ENCODE measurements at places on chromosomes 3 and 15.

DNA sequence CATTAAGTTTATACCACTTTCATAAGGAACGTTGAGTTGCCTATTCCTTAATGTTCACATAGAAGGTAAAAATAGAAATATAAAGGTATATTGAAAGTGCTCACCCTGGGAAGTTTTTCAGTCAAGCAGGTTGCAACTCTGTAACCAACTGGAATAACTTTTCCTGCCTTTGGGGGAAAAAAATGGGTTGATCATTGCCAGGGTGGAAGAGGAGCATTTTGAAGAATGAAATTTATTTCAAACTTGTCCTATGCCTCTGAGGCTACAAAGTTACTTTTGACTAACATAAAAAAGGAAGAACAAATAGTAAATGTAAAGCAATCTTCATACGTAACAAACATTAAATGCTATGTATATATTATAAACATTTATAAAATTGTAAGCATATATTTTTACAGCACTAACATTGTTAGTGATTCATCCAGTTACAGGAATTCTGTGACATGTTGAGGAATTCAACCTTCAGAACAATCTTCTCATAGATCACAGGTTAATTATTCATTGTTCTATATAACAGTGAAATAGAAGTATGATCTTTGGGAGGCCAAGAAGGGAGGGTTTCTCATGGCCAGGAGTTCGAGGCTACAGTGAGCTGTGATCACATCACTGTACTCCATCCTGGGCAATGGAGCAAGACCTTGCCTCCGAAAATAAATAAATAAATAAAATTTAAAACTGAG lies 13.5 kb downstream of the EFHB start:
- no peak for DNase-seq

- no peak for DNase-seq
Observed at GRCh38 chr15:77455696-77456321, 35.1 kb downstream of the HMG20A start.

- DNase-seq: no peak
Observed at GRCh38 chr3:82633319-82633718, 871.9 kb upstream of the GBE1 start.

GRCh38 chr3:184733181-184733580 lies 21.3 kb upstream of the MAGEF1 start:
- DNase-seq: no peak

- peak; percentile 73 for DNase-seq
Observed at GRCh38 chr3:31532587-31533168, at the start of gene STT3B. Gene STT3B, plus strand, starts transcription at chr3:31532925. Its CDS starts 74 bp downstream, at chr3:31532999.

DNA sequence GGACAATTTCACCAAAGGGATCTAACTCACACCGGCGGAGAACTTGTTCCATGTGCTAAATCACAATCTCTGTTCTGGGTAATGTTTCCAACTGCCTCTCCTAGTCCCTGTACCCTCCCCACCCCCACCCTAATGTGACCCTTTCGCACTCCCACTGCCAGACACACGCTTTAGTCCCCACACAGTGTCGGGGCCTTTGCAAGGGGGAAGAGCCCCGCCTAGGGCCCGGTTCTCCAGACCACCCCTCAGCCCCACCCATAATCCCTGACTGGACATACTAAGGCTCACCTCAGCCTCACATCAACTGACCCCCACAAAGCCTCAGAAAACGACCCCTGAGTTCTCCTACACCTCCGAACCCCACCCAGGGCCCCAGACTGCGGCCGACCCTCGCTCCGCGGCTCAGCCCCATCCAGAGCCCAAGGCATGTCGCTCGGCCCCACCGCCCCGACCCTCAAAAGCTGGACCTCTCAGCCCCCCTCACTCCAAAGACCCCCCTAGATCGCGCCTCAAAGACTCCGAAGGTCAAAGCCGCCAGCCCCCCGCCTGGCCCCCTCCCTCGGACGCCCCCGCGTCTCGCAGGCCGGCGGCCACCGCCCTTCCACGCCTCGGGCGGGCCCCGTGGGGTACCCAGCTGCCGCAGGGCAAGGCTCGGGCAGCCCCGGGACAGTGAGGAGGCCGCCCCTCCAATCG lies 72.0 kb upstream of the MAP4 start:
- no peak for DNase-seq

GRCh38 chr3:31728403-31728802 lies 195.7 kb downstream of the STT3B start:
- no peak for DNase-seq

- no peak for DNase-seq
Observed at GRCh38 chr3:23276913-23277658, 74.0 kb downstream of the UBE2E2 start.

DNA sequence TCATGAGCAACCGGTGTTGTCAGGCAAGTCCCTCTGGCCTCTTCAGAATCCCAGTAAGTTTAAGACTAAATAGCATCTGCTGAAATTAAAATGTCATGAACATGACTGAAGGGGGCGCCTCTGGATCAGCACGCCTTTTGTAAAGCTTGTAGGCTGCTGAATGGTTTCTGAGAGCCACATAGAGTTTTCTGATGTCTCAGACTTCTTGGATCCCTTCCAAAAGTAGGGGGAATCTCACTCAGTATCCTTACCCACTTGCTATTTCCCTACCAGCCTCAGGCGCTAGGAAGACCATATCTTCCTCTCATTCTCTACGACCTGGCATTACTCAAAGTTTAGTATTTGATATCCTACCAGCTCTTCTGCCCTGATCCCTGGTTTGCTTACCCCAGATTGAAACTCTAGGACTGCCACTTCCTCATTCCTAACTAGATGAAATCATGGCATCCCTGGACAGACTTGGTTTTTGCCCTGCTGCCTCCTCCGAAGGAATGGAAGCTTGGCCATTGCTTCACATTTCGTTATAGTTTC lies 62.7 kb upstream of the CD47 start:
- DNase-seq: no peak

DNA sequence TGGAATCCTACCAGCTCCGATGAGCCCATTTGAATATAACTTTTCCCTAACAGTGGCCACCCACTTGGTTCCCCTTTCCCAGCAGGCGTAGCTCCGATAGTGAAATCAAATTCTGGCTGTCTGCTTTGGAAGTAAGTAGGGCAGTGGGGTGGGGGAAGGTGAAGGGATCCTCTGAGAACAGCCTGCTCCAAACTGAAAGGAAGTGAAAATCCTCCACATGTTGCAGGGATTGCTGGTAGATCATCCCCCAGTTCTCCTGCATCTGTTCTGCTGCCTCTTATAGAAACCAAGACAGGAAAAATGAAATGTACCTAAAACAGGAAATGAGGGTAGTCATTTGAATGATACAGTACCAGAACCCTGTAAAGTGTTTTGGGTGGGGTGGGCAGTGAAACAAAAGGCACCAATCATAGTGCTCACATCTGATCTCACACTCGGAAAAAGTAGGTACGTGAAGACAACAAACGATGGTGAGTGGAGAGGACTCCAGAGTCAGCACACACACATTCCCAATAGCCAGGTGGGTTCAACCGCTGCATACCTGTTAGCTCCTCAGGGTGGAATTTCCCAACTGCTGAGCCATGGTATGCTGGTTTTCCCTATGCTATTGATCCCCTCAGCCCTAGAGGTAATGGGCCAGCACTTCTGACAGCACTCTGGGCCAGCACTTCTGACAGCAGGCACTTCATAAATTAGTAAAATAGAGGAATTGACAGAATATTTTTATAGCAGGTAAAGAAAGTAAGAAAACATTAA lies 304.9 kb upstream of the ADAMTS9 start:
- DNase-seq: no peak

DNA sequence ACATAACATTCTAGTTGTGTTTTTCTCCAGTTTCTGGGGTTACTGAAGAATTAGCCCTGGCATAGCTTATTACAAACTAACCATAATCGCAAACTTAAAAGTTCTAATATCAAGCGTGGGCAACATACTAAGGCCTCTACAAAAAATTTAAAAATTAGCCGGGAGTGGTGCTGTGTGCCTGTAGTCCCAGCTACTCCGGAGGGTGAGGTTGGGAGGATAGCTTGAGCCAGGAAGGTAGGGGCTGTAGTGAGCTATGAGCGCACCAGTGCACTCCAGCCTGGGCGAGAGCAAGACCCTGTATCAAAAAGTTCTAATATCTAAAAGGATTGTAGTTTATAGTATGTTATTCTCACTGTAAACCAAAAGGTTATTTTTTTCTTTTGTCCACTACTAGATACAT lies 1.1 kb downstream of the OIP5 start:
- no peak for DNase-seq

- DNase-seq: no peak
Observed at GRCh38 chr15:35325374-35325941, 220.5 kb downstream of the DPH6 start.

DNA sequence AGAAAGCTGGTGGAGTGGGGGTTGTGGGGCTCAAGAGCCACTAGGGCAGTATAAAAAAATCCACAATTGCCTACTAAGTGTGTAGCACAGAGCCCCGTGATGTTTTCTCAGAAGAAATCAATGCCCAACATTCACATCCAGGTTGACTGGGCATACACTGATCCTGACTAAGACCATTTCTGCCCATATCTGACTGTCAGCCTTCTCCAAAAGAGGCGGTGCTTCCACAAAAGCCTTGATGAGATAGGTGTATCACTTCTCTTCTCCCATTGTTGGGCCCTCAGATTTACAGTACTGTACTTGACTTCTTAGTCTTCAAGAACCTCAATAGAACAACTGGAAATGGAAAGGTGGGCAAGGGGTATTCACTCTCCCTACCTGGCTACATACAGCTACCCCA lies 1.4 kb downstream of the POPDC2 start:
- no peak for DNase-seq

GRCh38 chr3:69451594-69451993 lies 65.7 kb upstream of the FRMD4B start:
- DNase-seq: no peak

GRCh38 chr15:98412852-98413251 lies 235.5 kb upstream of the IGF1R start:
- DNase-seq: no peak

- DNase-seq: no peak
Observed at GRCh38 chr3:49465270-49466034, 4.6 kb upstream of the DAG1 start.

- DNase-seq: no peak
Observed at GRCh38 chr3:114115143-114115542, 58.6 kb downstream of the QTRT2 start.

- no peak for DNase-seq
Observed at GRCh38 chr3:10192953-10193691, 28.4 kb downstream of the IRAK2 start.

GRCh38 chr15:50854601-50855490 lies 53.6 kb upstream of the AP4E1 start:
- DNase-seq: no peak

GRCh38 chr3:179224584-179224983 lies 26.3 kb downstream of the KCNMB3 start:
- no peak for DNase-seq

- no peak for DNase-seq
Observed at GRCh38 chr3:58119186-58119585, 91.6 kb downstream of the DNASE1L3 start.

GRCh38 chr3:61628636-61629035 lies 67.3 kb downstream of the PTPRG start:
- DNase-seq: no peak

DNA sequence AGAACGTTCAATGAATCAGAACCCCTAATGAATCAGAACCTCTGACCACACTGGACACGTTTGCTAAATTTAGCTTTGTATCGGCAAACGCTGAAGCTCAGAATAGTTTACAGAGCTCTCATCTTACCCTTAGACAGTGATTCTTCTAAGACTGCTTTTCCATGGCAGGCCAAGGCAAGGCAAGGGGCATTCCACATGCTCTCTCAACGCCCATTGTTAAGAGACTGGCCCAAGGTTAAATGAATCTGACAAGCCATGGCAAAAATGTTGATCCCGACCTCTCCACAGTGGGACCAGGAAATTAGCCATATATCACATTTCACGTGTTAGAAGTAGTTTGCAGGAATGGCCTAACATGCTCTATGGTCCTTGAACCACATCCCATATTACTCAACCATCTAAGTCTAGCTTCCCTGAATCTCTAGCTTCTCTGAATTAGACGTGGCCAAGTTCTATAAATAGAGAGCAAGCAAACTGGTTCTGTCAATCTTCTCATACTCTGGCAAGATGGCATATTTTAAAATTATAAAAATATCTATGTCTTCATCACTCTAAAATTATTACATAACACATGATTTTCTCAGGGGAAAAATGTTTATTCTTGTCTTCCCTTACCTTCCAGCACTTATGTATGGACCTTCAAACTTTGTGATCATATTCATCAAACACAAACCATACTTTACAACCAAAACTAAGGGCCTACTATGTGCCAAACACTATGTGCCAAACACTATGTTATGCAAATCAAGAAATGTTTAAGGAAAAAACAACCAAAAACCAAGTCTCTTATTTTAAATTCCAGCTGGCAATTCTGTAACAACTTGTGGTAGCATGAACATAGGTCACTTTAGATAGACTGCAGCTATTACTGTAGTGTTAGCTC lies 54.3 kb downstream of the AAGAB start:
- no peak for DNase-seq

DNA sequence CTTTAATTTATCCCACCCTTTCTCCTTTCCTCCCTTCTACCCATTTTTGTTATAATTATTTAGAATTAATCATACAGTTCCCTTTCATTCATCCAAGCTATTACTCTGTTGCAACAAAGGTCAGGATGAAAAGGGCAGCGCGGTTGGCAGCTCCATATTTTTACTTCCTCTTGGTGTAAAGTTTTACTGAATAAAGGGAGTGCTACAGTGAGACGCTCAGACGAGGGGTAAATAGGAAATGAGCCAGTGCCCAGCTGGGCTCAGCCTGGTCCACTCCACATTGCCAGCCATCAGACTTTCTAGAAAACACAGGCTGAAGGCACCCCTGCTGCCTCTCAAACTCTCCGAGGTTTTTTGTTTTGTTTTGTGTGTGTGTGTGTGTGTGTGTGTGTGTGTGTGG lies 21.9 kb upstream of the ZBTB38 start:
- DNase-seq: no peak

DNA sequence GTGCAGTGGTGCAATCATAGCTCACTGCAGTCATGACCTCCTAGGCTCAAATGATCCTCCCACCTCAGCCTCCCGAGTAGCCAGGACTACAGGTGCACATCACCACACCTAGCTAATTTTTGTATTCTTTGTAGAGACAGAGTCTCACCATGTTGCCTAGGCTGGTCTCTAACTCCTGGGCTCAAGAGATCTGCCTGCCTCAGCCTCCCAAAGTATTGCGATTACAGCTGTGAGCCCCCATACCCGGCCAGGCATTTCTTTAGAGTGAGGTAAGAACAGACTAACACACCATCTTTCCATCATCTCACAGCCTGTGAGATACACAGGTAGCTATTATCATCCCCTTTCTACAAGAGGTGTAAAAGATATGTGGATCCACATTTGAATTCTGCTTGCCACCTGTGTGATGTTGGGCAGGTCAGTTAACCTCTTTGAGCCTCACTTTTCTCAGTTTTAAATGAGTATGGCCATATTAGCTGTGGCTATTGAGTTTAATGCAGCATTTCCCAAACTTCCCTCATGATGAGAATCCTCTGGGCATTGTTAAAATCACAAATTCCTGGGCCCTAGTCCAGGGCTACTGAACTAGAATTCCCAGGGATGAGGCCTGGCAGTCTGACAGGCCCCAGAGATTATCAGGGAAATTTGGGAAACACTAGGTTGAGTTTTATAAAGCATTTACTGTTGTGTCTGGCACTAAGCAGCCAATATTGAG lies 46.0 kb downstream of the ANP32A start:
- no peak for DNase-seq
